ENCODE measurements at places on chromosomes 5 and 9.

DNA sequence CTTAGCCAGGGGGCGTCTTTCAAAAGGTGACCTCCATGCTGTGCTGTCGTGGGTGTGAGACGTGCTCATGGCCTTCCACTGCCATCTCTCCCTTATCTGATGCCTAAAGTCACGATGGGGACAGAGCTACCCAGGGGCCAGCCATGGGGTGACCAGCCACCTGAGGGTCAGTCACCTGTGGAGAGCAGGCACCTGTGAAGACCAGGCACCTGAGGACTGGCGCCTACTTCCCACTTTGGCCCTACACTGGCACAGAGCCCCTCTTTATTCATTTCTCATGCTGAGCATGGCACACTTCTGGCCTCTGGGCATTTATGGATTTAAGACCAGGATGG lies 6.4 kb upstream of the EXOC3 start:
- no peak for DNase-seq

- DNase-seq = no peak
Measured at GRCh38 chr5:114953565-114953964, 216.1 kb downstream of the TRIM36 start.

DNA sequence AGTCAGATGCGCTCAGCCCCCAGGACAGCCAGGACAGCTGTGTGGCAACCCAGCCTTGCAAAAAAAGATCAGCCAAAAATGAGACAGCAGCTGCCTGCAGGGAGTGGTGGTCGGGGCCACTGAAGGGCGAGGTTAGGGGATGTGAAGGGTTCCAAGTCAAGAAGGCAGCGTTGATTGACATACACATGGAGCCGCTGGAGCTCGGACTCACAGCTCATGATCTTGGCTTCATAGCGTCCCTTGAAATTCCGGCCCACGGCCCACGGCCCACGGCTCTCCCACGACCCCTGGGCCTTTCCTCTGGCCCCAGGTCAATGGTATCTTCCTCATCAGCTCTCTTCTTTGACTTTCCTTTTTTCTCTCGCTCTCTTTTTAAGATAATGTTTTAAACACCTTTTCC lies 390.0 kb upstream of the IRX4 start:
- no peak for DNase-seq

GRCh38 chr5:55411876-55412275 lies 104.1 kb downstream of the MTREX start:
- DNase-seq = no peak

GRCh38 chr5:133569347-133569746 lies 43.0 kb downstream of the FSTL4 start:
- no peak for DNase-seq

DNA sequence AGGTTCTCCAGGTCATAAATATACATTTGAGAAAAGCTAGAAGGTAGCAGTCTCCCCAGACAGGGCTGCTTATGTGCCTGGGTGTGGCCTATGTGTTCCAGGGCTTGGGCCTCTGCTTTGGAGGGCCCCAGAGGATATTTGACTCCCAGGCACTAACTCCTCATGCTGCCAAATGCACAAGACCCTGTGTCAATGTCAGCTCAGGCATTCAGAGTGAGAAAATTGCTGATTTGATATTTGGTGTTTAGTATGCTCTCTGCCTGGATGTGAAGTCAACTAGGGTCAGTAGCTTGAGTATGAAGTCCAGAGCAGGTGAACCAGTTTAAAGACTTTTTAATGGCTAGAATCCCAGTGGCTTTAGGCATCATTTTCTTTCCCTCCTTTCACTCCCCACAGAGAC lies 57.5 kb upstream of the IL7R start:
- no peak for DNase-seq

DNA sequence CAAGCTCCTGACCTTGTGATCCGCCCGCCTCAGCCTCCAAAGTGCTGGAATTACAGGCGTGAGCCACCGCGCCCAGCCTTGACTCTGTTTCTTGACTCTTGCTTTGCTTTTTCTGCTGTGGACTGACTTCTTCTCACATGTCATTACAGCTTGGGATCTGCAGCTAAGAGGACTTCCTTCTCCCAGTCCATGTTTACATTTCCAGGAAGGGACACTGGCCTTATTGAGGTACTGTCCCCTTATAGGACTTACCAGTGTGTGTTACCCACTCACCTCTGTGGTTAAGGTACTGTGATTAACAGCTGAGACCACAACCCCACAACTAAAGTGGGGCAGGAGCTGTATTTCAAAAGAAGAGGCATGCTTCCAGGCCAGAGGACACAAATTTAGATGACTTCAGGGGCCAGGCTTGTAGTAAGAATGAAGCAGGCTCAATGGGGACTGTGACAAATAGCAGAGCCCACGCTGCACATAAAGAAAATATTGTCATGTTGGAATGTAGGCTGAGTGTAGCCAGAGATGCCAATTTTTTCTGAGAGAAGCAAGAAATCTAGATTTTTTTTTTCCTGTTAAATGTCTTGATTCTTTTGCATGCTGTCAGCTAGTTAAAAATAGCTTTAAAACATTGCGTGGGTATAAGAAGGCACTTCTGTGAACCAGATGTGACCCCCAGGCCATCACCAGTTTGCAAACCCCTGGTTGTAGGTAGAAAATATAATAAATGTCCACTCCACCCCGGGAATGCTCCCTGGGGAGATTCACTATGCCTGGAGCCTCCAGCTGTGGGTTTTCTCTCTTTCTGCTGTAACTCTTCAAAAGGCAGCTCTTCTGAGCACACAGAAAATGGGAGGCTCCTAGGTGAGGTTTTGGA lies 75.0 kb downstream of the PTPDC1 start:
- DNase-seq = no peak

- no peak for DNase-seq
Measured at GRCh38 chr5:11322133-11322532, 561.1 kb upstream of the DAP start.

- no peak for DNase-seq
Measured at GRCh38 chr5:103019804-103020203, 100.1 kb downstream of the GIN1 start.

- no peak for DNase-seq
Measured at GRCh38 chr5:95783661-95784060, 38.9 kb downstream of the GLRX start.

DNA sequence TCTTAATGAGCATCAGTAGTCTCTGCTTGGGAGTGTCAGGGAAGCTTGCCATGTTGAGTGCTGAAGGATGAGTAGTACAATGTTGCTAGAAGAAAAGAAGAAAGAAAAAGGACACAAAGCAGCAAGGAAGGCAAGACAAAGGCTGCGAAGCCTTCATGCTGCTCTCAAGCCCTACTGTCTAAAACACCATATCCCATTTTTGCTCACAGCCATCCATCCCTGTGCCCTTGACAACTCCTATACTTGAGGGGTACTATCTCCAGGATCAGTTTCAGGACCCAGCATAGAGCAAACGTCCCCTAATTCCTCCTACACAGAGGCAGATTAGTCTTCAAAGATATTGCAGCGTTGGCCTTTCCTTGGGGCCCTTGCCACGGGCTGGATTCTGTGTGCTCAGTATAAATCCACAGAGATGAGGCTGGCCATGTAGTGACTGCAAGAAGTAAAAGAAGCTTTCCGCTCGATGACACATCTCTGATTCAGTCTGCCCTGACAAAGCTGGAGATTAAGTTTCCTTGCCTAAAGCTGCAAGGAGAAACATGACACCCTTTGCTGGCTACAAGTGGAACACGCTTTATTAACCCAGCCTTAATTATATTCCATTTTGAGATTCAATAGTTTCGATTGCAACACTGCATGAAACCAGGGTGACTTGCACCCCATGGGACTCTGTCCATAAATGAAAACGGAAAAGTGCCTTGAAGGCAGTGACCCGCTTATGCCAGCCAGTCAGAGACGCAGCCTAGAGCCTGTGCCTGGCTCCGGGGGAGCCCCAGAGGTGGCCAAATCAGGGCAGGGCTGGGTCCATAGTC lies 304.6 kb downstream of the ACTL7B start:
- DNase-seq = no peak

DNA sequence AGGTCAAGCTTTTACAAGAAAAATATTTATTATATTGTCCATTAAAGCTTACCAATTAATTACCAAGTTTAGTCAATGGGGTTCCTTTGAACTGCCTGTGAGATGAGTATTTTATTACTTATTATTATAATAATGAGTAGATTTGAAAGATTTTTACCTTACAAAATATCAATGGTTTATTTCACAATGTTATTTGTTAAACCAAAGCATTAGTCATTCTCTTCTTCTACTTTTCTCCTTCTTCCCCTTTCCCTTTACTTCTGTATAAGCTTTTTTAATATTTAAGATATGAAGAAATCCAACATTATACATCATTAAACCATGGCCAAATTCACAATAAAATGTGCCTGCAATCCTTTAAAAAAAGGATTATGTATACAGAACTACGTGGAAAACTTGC lies 369.5 kb downstream of the ARL15 start:
- no peak for DNase-seq

DNA sequence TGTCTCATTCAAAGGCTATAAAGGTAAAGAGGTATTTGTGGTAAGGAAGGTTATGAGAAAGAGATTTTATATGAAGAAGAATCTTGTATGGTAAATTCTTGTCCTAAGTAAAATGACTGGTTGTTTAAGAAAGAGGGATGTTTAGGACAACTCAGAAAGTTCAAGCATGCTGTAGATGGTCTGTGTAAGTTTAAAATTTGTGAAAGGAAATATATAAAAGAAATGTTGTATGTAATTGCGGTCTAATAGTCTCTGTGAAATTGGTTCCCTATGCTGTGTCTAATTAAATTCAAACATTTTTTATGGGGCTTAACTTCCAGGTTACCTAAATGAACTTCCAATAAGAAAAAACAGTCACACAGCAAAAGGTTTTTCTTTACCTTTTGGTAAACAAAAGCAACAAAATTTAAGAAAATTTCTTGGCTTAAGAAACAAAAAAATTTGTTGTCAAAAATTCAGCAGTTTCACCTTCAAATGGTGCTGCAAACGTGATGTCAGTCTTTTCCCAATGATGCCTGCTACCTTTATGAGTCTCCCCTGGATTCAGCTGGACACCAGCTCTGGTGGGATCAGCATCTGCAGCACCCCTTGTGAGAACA lies 83.0 kb upstream of the FCN1 start:
- DNase-seq = no peak

DNA sequence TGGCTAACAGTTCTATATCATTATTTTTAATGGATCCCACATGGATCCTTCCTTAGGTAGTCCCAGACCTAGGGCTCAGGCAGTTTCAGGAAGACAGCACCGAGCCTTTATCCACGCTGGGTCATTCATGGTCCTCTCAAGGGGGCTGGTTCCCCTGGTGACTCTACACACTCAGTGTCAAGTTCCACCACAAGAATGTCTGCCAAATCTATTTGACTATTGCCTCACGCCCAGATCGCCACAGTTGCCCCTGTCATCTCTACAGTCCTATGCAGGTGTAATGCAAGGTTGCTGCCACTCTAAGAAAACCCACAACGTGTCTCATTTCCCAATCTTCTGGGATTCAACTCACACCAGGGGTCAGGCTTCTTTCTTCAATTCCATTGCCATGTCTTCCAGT lies 8.0 kb upstream of the ZNF366 start:
- DNase-seq = no peak

- DNase-seq = no peak
Measured at GRCh38 chr5:124527220-124527991, 219.0 kb downstream of the ZNF608 start.

DNA sequence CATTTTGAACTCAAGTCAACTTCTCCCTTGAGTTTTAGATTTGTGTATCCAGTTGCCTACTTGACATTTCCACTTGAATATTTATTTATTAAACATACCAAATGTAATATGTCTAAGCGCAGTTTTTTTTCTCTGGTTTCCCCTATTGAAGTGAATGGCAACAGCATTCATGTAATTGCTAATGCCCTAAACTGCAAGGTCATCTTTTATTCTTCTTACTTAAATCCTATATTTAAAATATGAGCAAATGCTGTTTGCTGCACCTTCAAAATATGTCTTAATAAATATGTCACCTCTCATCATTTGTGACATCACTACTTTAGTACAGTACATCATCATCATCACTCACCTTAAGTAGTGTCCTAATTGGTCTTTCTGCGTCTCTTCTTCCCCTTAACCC lies 22.4 kb downstream of the SMAD5 start:
- DNase-seq = no peak

DNA sequence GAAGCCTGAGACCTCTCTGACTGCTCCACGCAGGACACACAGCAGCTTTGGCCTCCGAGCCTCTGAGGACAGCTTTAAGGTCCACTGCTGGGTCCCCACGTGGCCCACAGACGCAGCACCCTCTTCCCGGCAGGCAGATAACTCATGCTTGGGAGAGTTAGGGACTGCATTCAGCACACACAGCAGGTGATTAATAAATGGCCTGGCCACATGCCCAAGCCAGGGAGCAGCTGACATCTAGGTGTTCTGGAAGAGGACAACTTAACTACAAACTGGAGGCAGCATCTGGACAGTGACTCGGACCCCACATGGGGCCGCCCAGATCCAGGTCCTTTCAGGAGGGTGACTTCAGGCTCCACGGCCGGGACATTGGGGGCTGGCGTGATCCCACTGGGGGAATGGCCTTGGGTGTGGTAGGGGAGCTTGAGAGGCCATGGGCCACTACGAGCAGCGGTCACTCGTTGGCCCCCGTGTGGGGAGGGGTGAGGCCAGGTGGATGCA lies 11.3 kb downstream of the NINJ1 start:
- DNase-seq = no peak

GRCh38 chr9:136047775-136048559 lies 47.1 kb downstream of the NACC2 start:
- DNase-seq = no peak

DNA sequence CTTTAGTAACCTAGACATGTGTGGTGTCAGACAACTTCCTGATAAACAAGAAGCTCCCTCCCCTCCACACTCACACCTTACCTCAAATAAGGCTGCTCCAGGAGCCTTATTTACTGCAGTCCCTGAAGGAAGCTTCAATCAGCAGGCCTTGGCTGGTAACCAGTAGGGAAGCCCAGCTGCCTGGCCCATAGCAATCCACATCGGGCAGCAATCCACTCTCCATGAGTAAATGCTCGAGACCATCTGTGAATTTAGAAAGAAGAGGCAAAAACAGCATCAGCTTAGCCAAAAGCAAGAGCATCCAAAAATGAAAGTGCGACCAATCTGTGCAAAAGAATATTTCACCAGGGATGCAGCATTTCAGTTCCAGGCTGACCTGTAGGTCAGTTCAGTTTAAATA lies 213.3 kb upstream of the TUSC1 start:
- DNase-seq = no peak

DNA sequence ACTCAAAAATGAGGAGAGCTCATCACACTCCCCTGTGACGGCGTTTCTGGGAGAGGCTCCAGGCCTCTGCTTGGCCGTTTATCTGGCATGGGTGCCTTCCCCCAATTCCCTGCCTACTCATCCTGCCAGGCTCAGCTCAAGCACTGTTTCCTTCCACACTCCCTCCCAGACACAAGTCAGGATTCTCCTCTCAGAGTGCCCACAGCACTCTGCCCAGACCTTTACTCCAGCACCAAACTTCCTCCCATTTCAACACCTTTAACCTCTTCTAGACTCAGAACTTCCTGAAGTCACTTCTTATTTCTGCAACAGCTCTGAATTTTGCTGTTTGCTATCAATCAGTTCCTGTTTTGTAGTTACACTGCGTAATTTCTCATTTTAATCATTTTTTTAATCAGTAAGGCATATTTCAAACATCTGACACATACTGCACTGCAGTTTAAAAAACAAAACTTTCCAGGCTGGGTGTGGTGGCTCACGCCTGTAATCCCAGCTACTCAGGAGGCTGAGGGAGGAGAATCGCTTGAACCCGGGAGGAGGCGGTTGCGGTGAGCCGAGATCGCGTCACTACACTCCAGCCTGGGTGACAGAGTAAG lies 16.0 kb downstream of the TRMO start:
- no peak for DNase-seq

- no peak for DNase-seq
Measured at GRCh38 chr9:129491487-129491855, 129.4 kb downstream of the C9orf50 start.

Measured in activated naive CD8-positive, alpha-beta T cell treated with anti-CD3 and anti-CD28 coated beads, Interleukin-2, amount 50 U/mL, for 24 hours (primary cell).